Left lobe of liver (tissue), 2 donors: ENCODE measurements at places on chromosomes 7 and 10.

DNA sequence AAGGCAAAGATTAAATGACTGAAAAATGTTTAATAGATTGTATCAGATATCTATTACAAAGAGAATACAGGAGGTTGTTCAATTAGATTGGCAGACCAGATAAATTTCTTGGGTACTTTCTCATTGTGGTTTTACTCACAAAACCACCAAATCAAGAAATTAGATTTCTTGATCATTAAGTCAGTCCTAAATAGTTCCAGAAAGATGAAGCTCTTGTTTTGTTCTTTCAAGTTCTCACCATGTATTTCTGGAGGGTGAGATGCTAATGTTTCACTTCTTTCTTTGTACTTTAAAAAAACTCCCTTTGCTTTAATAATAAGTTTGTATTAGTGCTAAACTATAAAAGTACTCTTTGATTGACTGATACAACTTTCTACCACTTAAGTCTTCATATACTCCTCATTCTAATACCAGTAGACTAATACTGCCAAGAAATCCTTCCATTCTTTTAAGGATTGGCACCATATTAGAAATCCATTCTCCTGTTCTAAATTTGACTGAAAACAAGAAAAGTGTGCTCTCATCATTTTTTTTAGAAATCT lies 69.4 kb downstream of the RNF133 start:
- DNase-seq = no peak

DNA sequence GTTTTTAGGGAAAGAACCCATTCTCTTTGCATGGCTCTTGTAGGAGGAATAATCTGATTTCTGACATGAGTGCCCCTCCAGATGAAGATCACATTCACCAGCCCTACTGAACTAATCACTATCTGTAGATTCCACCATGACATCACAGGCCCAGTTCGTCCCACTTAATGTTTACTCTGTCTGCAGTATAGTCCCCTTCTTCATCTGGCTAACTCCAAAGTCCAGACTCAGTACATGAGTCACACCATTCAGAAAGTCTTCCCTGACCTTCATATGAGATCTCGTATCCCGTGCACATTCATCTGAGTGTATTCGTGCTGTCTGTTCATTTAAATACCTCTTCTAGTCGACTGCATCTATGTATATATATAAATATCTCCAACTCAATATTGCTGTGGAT lies 366.5 kb upstream of the AKR1E2 start:
- DNase-seq = no peak

DNA sequence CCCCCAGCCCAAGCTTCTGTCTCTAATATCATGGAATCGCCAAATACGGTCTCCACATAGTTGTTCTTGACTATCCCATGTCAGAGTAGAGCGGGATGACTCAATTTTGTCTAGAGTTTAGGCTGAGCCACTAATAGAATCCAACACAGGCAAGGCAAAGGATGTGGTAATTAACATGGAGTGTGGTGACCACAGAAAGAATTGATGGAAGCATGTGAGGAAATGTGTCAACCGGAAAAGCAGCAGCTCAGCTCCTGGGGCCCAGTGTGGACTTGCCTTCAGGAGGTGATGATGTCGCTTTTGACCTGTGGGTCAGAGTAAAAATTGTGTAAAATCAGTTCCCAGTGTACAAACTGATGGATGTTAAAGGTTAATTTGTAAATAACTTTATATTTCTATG lies 139.3 kb upstream of the KLF6 start:
- no peak for DNase-seq

GRCh38 chr10:57961487-57961886 lies 306.2 kb downstream of the IPMK start:
- no peak for DNase-seq

- DNase-seq = no peak
Measured at GRCh38 chr7:129359176-129359575, 75.1 kb upstream of the STRIP2 start.

DNA sequence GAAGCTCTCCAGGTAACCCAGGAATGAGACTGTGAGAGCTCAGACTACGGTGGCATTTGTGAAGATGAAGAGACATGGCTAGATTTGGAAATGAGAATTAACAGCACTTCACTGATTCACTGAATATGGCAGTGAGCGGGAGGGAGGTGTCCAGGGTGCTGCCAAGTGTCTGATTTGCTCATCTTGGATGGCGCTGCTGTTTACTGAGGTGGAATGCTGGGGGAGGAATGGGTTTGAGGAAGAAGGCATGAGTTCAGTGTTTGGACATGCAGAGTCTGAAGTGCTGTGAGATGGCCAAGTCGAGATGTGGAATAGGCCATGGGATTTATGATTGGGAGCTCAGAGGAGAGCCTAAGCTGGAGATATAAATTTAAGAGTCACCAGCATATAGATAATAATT lies 437.1 kb upstream of the NPVF start:
- no peak for DNase-seq
